ENCODE measurements at places on chromosomes 3 and 15. TPM values are rescaled to one million over a fixed set of nuclear protein-coding genes. Genes with fewer than 3 reads are reported as not detected.

DNA sequence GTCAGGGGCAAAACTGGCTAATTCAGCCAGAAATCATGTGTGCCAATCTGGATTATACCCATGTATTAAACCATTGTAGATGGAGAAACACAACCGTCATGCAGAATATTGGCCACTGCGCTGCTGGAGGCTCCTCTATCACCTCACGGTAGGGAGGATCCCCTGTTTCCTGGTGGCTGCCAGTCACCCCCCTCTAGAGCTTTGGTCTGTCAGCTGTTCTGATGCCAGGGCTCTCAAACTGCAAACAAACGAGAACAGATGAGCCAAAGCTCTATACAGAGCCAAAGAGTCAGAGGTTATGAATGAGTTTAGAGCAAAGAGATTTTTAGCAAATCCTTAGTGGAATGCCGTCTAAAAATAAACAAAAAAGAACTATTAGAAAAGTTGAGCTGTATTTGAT, 62.5 kb downstream of the IL20RB start:
- no peak for DNase-seq

- DNase-seq = no peak
Observed at GRCh38 chr3:50254577-50255250, 14.2 kb upstream of the SEMA3B start.

The IL17RE gene
- 3.1 TPM for polyA plus RNA-seq

DNA sequence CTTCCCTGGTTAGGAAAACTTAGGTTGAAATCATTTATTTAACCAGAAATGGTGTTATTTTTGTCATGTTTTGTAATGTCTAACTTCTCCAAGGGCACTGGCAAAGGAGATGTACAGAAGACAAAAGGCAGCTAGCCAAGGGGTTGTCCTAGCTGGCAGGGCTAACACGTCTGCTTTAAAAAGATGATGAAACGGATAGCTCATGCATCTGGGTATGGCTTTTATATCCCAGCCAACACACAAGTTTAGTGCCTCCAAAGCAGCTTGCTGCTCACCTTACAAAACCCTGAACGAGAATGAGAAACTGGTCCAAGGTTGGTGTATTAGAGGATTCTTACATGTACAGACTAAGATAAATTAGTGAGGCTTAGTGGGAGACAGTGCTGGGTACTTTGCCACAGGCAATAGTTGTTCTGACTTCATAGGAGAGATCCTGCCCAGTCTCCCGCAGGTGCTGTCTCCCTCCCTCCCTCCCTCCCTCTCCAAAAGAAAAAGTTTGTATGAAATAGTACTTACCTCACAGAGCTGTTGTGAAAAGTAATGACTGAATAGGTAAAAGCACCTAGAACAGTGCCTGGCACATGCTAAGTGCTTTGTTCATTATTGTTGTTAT, 47.8 kb downstream of the KCNMB2 start:
- DNase-seq = no peak

DNA sequence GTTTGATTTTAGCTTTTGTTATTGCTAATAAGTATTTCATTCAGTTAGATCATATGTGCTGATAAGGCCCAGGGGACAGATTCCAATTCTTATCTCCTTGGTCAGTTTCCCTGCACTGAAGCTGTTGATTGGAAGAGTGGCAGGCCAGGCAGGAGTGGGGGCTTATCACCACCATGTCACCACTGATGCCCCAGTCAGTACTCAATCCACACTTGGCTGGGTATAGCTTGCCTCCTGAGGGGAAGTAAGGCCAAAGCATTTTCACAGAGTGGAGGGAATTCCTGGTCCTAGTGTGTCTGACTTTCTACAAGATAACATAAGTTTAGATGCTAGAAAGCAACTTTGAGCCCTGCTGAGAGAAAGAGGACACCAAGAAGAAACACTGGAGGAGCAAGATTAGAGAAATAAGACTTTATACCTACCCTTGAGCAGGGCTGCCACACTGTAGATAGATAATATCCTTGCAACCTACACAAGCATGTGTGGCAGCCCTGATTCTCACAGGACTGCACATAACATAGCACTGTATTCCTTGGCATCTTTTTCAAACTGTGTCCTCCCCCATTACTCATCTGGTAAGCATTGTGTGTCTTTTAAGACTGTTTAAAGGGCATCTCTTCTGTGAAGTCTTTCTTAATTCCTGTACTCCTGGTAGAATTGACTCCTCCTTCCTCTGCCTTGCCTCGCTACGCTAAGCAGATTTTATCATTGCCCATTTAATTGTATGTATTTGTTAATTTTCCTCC, 24.3 kb downstream of the OXNAD1 start:
- DNase-seq = no peak
